ENCODE measurements at places on chromosomes 7 and 10.

DNA sequence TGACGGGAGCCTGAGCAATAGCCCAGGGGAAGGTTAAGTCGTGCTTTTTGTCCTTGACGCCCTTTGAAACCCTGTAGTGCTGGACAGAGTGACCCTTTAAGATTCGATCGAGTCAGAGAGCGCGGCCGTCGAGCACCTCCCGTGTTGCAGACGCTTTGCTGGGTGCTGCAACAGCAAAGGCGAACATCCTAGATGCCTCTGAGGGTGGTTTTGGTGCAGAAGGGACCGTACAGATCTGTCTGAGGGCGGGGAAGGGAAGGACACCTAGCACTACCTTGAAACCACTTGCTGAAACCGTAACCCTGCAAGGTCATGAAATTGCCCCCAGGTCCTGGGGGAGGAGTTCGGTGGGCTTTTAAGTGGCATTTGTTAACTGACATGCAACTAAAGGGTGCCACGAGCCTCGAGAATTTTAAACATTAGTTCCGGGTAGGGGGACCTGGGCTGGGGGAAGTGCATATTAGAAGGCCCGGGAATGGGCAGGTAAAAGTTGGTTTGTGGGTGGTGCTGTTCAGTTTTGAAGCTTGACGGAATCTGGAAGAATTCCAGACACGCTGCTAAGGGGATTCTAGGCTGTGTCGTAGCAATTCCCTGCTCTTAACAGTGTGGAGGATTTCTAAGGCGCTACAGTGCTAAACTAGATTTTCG, 786 bp downstream of the ATP5F1C start:
- no peak for DNase-seq

GRCh38 chr10:69836731-69837030, 35.0 kb downstream of the COL13A1 start:
- no peak for DNase-seq

GRCh38 chr7:31890766-31891165, 179.4 kb downstream of the PDE1C start:
- no peak for DNase-seq

DNA sequence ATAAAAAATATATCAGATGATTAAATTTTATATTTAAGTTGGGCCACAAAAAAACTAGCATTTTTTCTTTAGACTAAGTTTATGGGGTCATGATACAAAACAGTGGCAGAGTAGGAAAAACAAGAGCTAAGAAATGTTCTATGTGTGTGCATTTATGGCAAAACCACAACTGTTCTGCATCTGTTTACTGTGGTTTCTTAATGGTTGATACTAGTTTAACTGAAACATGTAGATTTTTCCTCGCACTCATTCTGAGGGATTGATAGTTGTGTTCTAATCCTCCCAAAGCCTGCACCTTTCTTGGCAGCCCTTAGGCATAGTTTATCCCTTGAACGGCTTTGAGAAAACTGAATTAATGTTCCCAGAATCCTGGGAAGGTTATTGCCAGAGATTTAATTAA, 66.6 kb upstream of the PHYHIPL start:
- DNase-seq = no peak

GRCh38 chr7:138898255-138898654, 82.9 kb downstream of the KIAA1549 start:
- DNase-seq = no peak

- DNase-seq = no peak
Measured at GRCh38 chr7:50959991-50960390, 177.3 kb upstream of the GRB10 start.

DNA sequence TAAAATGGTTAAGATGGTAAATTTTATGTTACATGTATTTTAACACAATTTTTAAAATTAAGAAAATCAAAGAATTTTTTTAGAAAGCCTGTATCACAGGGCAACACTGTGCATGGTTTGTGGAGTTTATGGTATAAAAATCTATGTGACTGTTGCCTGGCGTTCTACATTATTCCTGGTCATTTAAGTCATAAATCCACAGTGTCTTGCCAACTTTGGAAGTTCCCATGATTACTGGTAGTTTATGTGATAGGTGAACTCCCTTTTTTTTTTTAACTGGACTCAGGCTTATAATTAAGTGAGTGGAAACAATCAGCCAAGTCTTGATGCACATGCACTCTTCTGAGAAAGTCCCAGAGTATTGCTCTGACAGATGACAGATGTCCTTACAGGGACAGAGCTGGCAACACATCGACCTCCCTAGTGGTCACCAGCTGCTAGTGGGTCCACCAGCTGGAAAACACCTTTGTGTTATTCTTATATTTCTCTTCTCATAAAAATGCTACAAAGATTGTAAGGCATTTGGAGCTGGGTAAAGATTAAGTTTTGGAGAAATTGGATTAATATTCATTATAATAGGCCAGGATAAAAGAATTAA, 8.8 kb upstream of the STN1 start:
- DNase-seq = no peak

- no peak for DNase-seq
Measured at GRCh38 chr7:143467724-143468123, 9.9 kb upstream of the TAS2R41 start.

- no peak for DNase-seq
Measured at GRCh38 chr10:121310151-121310711, 288.0 kb downstream of the FGFR2 start.

- peak; percentile 27 for DNase-seq
Measured at GRCh38 chr7:88546808-88547207, 212.7 kb upstream of the ZNF804B start.

DNA sequence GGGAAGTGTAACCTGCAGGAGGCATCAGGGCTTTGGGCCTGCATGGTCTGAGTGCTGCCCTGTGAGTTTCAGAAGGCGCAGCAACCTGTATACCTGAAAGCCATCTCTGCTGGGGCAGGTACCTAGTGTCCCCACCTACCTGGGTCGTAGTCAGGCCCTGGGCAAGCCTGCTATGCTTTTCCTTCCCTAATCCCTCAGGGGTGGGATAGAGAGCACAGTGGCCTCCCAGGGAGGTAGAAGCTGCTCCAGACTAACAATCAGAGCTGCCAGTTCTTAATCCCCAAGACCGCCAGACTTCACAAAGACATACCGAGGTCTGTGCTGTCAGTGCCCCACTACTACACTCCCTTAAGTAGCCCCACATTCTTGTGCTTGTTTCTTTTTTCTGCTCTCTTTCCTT, 52.0 kb downstream of the PTEN start:
- no peak for DNase-seq

DNA sequence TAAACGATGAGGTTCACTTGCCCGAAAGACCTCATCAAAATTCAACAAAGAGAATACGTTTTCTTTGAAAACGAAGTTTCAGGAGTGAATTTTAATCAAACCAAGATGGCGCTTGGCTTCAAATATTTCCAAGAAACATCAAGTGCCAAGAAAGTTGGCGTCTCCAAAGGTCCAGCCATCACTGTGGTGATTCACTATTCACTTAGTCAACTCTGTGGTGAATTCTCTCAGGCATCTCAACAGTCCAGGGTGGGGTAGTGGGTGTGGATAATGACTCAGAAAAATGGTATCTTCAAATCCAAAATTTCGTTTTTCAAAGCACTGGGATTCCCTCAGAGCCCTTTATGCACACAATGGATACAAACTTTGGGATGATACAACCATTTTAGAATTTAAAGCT, 133.1 kb downstream of the SVIL start:
- DNase-seq = no peak

- DNase-seq = no peak
Measured at GRCh38 chr7:29825775-29826529, 19.6 kb downstream of the WIPF3 start.

GRCh38 chr7:96915029-96915428, 90.3 kb upstream of the DLX6 start:
- DNase-seq = no peak

- no peak for DNase-seq
Measured at GRCh38 chr10:110651044-110651958, 7.2 kb downstream of the RBM20 start.

DNA sequence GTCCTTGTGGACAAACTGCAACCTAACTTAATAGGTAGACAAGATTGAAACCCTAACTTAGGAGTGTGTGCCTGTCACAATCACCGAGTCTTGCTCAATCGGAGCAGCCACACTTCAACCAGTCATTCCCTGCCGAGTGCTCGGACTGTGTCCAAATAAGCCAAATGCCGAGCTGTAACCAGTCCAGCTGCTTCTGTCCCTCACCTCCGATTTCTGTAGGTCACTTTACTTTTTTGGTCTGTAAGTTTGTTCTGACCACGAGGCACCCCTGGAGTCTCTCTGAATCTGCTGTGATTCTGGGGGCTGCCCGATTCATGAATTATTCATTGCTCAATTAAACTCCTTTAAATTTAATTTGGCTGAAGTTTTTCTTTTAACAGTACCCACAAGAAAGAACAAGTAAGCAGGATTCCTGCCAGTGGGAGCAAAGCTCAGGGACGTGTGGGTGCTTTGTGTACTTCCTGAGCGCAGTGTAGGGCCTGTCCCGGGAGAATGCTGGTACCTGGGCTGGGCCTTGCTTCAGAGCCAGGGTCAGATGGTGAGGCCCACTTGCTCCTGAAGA, 140.1 kb downstream of the ACTR3B start:
- DNase-seq = no peak

GRCh38 chr7:17279061-17279460, 19.4 kb upstream of the AHR start:
- DNase-seq = no peak

DNA sequence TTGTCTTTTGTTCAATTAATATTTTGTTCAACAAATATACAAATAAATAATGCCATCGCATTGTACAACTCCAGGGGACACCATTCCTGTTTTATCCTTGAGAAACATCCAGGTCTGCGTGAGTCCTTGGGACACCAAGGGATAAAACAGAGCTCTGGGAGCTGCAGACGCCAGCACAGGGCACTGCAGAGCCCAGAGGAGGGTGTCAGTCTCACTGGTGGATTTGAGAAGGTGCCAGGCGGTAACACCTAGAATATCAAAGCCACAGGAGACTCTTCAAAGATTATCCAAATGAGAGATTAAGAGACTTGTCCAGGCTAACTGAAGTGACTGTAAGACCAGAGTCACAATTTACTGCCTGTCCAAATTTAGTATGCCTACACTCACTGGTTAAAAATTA, 55.3 kb downstream of the TEX36 start:
- DNase-seq = no peak

DNA sequence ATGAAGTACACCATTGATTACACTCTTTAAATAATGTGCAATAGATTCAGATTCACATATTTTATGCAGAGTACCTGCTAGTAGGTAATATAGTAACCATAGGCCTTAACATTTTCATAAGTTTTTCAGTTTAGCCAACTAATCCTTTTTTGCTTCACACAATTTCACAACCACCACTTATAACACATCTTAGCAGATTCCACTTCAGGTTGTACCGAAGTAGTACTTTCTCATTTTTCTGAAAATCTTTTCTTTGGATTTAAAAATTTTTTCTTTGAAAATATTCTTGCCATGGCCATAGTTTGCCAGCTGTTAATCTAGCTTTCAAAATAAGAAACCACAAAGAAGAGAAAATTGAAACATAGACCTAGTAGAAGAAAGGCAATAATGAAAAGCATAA, 203.1 kb downstream of the MGMT start:
- DNase-seq = no peak

DNA sequence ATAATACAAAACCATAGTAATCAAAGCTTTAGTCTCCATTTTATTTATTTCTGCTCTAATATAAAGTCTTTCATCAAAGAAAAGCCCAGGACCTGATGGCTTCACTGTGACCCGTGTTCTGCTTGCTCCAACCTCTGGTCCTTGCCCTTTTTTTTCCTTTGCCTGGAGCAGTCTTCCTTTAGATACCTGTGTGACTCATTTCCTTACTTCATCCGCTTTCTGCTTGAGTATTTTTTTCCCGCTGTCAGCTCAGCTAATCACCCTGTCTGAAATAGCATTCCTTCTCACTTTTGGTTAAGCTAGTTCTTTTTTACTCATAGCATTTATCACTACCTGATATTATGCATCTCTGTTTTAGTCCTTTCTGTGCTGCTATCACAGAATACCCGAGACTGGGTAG, 194.8 kb downstream of the ABCA13 start:
- no peak for DNase-seq

GRCh38 chr10:91340613-91341362, 69.4 kb upstream of the HECTD2 start:
- DNase-seq = no peak

GRCh38 chr7:132045481-132045980, 489.1 kb upstream of the PODXL start:
- DNase-seq = no peak

- peak; percentile 62 for DNase-seq
Measured at GRCh38 chr10:101848894-101849351, 5.3 kb upstream of the KCNIP2 start.

GRCh38 chr7:70706204-70706603, 425.7 kb upstream of the GALNT17 start:
- DNase-seq = no peak

DNA sequence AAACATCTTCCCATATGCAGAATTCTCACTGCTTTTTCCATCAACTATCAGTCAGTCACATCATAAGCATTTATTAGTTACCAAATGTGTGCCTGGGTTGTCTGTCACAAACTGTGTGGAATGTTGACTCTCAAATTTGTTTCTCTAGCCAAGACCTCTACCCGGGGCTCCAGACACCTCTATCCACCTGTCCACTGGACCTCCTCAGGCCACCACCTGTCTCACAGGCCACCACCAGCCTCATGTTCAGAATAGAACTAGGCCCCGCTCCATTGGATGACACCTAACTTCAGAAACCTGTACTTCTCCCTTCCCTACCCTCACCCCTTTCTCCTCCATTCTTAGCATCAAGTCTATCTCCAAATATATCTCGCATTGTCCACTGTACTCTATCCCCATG, 176.9 kb downstream of the CHN2 start:
- DNase-seq = no peak

- no peak for DNase-seq
Measured at GRCh38 chr10:106980495-106981451, 183.7 kb downstream of the SORCS1 start.

Data from AML-193 (cell line).